Endodermal cell (in vitro differentiated cells): ENCODE measurements at places on chromosomes 12 and 14. TPM values are rescaled to one million over a fixed set of nuclear protein-coding genes. Genes with fewer than 3 reads are reported as not detected.

Gene GAS2L3
- 19.8 to 26.8 TPM (median 24.3 TPM) in 3 replicates for total RNA-seq

Gene FOXM1
- 147 and 152 TPM in 2 replicates for total RNA-seq

Gene KRT74
- not detected in 2 replicates for total RNA-seq

Gene GARIN6
- not detected in 3 replicates for total RNA-seq

Gene LYZ
- total RNA-seq = 0.20 TPM in 1 of 2 replicates, not detected in the other

- DNase-seq = peak; percentile 79
Measured at GRCh38 chr12:6996040-6996441, 22.2 kb downstream of the LPCAT3 start.

DNA sequence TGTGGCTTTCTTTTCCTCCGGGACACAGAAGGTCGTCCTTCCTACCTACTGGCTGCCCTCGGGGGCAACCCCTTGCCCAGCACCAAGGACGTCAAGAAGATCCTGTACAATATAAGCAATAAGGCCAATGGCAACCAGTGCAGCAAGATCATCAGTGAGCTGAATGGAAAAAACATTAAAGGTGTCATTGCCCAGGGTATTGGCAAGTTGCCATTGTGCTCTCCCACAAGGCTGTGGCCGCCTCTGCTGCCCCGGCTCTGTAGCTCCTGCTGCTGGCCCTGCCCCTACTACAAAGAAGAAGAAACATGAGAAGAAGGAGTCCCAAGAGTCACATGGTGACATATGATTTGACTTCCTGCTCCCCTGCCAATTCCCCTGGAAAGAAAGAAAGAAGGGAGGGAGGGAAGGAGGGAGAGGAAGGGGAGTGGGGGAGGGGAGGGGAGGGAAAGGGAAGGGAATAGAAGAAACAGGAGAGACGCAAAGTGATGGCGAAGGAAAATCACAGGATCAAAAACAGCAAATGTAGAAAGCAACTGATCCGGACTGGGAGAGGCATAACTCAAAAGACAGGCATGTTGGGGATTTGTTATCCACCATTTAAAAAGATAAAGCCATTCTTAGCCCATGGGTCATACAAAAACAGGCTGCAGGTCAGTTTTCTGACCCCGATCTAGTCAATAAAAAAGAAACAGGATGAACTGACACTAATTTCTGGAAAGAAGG lies 61.3 kb upstream of the RESF1 start:
- peak; percentile 59 for DNase-seq

- peak; percentile 63 for DNase-seq
Measured at GRCh38 chr14:81562818-81563217, 29.2 kb upstream of the SEL1L start.
